ENCODE measurements at places on chromosomes 16 and 17.
A peak's percentile ranks its signal among the peaks of the same experiment; 100 is the strongest.

GRCh38 chr16:50945171-50945570 is 203.3 kb downstream of the CYLD start:
- no peak for DNase-seq

DNA sequence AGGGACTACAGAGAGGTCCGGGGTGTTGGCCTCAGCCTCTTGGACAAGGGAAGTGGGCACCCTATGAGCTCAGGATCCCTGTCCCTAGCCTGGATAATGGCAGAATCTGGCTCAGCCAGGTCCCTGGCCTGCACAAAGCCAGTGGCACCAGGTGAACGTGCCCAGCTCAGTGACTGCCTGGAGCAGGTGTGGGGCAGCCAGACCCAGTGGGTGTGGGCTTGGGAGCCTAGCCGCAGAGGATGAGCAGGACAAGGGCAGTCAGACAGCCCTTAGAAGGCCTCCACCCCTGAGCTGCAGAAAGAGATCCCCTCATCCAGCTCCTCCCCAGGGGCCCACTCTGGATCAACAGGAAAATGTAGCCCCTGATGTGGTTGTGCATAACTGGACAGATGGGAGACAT is 585.3 kb downstream of the KCNJ18 start:
- no peak for DNase-seq

DNA sequence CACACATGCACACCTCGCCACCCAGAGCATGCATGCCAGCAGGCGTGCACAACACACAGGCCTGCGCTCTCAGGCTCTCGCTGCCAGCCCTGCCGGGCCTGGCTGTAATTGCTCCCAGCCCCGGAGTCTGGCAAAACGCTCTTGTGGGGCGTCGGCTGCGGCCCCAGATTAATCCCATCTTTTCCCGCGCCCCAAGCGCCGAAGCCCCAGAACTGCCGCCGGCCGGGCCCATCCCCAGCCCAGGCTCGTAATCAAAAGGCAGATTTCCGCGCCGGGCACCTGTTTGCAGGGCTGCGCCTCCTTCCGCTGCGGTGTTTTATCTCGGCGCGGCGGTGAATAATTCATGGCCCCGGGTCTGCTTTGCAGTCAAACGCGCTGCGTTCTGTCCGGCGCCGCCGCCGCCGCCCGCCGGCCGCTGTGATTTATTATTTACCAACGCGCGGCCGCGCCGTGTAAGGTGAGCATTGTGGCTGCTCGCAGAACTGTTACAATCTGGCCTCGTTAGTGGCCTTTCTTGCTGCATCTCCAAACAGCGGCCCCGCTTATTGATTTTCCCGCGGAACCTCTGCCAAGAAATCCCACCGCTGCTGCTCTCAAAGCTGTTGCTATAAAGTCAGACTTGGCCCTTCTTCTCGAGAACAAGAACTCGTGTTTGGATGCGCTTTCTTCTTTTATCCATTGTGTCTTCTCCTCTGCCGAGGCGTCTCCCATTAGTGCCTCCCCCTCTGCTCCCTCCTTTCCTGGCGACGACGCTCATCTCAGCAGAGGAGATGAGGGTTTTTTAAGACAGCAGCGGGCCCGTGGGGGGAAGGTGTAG is 126.1 kb downstream of the IRX5 start:
- DNase-seq = no peak

DNA sequence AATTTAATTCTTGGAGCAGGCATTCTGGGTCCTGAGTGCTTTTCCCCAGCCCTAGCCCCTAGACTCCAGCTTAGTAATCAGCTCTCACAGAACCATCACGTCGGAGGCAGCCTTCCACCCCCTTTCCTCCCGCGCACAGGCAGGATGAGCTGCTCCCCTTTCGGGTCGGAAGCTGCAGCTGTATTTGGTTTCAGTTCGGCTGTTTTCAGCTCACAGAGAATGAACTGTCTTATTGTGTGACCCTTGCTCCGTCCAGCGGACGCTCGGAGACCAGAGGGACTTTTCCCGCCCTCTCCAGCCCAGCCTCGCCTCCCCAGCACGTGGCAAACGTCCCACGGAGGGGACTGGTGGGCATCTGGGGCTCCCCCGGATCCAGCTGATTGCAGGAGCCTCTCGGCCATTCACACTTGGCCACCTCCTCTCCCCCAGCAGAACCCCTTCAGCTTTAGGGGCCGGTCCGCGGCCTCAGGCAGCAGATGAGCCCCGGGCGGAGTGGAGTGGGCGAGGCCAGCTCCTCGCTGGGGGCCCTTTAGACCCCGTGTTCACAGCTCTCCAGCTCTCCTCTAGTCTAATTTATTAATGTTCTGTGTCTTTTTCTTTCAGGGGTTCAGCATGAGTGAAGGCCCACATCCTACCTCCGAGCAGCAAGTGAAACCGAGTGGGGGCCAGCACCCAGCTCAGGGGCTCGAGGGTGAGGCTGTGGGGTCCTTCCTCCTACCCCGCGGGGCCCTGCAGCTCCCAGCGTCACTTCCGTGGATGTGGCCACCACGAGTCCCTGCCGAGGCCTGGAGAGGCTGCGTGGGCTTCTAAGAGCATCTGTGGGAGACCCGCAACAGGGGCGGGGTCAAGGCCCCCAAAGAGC is 863 bp upstream of the UTS2R start:
- DNase-seq = no peak

GRCh38 chr17:4270736-4271135 is 7.0 kb upstream of the ANKFY1 start:
- DNase-seq = no peak

DNA sequence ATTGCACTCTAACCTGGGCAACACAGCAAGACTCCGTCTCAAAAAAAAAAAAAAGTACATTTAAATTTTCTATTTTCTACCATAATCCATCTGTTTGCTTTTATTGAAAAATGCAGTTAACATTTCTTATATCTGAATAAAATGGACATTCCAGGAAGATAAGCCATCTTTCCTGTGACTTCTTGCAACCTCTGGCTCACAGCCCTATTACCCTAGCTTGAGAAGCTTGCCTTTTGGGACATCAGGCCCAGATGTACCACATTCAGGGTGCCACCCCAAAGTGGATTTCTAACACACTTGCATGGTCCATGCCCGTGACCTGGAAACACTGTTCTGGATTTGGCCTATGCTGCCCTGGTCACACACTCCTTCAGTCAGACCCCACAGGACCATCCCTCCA is 30.1 kb upstream of the DDX52 start:
- no peak for DNase-seq

DNA sequence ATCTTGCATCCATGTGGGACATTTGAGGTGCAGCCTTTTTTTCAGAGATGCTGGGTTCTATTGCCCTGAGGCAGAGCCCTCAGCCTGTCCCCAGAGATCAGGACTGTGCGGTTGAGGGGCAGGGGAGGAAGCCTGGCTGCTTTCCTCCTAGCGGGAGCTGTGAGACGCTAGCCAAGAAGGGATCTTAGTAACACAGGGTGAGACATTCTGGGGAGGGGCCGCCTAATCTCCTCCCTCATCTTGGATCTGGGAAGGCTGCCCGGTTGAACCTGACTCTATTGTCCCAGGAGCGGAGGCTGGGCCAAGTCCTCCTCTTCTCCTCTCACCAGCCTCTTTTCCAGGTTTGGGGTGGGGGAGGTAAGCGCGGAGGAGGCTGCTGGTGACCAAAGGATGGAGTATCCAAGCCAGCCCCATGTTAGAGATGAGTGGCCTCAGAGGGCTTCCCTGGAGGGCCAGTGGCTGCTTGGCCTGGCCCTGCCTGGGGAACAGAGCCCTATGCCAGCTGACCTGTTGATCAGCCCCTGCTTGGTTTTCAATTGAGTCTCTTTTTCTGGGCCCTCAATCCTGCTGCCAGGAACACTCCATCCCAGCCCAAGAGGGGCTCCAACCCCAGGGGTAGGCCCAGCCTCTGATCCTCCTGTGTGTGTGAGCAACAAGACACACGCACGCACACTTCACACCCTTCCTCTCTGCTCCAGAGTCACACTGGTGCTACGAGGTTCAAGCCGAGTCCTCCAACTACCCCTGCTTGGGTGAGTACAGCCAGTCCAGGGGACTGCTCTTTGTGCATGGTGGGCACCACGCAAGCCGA is 5.0 kb downstream of the CA4 start:
- no peak for DNase-seq

DNA sequence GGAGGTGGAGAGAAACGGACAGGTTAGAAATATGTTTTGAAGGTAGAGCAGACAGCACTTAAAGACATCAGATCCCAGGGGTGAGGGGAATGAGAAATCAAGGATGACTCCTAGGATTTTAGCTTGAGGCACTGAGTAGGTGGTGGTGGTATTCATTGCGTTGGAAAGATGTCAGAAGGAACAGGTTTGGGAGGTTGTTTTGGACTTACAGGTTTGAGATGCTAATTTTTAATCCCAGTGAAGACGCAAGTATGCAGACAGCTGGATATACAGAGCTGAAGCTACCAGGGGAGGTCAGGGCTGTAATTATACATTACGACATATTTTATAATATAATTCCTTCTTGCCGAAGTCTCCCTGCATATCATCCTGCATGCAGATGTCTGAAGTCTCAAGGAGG is 433.3 kb downstream of the XYLT1 start:
- no peak for DNase-seq

DNA sequence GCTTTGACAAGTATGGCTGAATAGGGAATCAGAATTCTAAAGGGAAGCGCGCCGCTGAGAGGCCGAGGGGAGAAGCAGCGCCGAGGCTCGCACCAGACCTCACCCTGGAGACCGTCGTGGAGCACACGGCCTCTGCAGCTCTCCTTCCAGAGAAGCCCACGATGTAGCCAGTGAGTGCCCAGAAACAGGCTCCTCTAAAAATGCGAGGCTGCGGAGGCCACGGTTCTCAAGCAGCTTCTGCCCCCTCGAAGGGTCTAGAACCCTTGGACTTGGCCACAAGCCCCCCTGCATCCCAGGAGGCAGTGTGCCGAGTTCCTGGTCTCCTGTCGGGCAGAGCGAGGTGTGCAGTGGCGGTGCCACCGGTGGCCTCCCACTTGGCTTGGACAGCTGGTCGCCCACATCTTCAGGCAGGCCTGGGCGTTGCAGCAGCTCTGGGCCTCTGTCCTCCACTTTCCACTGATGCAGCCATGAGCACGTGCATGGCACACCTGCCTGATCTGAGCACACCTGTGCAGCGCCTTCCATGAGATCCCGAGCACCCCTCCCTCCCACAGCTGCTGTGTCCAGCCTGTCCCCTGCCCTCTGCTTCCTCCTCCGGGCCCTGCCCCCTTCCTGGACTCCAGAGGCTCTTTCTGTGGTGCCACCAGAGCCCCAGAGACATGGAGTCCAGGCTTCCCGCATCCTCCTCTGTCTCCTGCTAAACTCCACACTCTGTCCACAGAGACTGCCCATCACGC is 18.9 kb upstream of the WDR45B start:
- DNase-seq = no peak

DNA sequence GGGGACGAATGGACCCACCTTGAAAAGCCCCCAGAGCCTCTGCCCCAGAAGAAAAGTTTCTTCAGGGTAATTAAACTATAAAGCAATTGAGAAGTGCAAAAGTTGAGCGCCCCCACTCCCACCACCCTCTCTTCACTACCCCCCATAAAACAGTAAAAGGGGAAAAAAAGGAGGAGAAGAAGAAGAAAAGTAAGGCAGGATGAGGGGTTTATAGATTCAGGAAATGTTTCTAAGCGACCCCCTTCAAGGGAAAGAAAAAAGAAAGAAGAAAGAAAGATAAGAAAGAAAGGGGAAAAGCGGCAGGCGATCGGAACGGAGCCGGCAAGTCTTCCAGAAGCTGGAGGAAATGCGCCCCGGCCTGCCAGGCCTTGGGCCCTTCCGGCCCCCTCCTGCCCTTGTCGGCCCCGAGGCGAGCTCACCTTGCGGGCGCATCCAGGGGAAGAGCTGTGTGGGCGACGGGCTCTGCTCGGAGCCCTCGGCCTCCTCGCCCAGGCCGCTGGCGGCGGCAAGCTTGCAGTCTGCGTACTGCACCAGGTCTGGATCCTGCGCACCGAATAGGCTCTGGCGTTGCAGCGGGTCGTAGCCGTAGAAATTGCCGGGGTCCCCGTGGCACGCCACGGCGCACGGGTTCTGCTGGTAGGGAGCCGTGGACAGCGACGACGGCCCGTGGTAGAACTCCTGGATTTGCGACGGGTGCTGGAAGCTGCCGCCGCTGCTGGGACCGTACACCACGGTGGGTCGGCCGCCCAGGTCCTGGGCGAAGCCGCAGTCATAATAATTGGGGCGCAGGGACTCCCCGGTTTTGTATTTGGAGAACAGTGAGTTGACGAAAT is 1.0 kb downstream of the HOXB8 start:
- peak; percentile 66 for DNase-seq

DNA sequence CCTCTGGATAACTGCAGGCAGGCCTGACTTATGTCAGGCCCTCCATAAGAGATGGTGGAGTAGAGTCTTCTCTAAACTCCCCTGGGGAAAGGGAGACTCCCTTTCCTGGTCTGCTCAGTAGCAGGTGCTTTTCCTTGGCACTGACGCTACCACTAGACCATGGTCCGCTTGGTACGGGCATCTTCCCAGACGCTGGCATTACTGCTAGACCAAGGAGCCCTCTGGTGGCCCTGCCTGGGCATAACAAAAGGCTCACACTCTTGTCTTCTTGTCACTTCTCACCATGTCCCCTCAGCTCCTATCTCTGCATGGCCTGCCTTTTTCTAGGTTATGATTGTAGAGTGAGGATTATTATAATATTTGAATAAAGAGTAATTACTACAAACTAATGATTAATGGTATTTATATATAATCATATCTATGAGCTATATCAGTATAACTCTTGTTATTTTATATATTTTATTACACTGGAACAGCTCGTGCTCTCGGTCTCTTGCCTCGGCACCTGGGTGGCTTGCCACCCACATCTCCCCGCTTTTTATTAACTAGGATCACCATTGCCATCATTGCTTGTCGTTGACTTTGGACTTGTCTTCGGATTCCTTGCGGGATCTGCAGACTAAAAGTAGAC is 59.8 kb upstream of the ARL4D start:
- peak; percentile 64 for DNase-seq

- no peak for DNase-seq
Observed at GRCh38 chr17:76414334-76415295, 30.2 kb downstream of the SPHK1 start.

- no peak for DNase-seq
Observed at GRCh38 chr17:73747221-73748002, 103.2 kb upstream of the SDK2 start.

- DNase-seq = no peak
Observed at GRCh38 chr17:35390156-35390555, 16.7 kb upstream of the SLFN11 start.

DNA sequence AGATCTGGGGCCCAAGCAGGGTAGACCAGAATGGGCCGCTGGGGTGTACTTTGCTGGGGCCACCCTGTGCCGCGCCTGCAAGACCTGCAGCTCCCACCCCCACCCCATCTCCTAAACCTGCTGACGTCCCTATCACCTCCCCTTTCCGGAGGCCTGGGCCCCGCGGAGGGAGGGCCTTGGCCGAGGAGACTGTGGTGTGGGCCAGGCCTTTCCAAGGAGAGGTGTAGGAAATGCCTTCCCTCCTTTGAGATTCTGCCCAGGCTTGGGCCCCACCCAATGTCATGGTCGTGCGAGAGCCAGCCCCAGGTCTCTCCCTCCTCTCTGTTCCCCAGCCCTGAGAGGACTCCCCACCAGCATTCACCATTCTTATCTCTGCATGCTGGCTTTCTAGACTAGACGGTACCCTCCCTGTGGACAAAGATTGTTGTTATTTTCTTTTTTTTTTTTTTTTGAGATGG is 3.9 kb upstream of the WFIKKN2 start:
- no peak for DNase-seq

Data from bone marrow (tissue), 2 donors.